NCI-H1417 (cell line): ENCODE measurements at places on chromosomes 5 and 9.

DNA sequence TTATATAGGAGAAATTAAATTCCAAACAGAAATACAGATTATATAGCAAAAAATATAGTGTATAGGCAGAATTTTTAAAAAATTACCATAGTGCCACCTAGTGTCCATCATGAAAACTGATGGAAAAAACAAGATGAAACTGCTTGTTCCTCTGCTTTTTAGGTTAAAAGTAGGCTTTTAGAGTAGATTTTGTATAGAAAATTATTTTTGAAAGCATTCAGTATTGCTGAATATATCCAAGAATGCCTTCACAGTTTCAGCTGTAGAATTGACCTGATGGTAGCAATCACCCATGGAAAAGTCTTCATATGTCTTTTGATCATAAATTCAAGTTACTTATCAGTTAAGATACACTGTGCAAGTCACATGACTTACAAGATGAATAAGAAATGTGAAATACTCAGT, 19.7 kb downstream of the RIOK2 start:
- DNase-seq: peak; percentile 5

DNA sequence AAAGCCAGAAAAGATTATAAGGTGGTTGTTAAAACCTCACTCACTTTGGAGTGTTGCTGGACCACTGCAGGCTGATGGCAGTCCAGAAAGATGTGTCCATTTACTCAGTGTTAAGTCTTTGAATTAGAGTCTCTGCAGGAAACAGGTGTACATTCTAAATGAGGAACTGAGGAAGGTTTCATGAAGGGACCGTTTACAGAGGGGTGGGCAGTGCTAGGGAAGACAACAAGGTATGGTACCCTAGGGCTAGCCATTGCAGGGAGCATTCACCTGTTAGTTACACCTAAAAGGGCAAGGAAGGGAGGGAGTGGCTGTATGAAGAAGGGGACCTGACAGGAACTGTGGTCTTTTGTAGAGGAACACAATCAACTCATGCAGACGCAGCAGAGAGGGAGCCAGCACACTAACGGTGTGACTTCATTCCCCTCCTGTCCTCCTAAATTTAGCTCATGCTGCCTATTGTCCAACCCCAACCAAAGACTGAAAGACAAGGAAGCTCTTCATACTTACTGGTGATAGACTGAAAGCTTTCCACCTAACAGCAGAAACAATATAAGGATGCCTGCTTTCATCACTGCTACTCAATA, 32.2 kb upstream of the PAX5 start:
- no peak for DNase-seq

DNA sequence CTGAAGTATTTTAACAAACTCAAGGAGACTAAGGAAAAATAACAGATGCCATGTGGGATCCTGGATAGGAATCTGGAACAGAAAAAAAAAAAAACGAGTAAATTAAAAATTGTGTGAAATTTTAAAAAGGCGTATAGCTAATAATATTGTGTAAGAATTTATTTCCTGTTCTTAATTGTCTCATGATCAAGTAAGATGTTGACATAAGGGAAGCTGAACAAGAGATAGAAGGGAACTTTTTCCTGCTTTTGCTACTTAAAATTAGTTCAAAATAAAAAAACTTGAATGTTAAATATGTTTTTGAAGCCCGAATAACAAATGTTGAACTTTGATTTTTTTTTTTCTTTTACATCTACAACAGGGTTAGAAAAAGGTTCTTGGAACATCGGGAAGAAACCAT, 10.5 kb downstream of the SNAPC3 start:
- no peak for DNase-seq

DNA sequence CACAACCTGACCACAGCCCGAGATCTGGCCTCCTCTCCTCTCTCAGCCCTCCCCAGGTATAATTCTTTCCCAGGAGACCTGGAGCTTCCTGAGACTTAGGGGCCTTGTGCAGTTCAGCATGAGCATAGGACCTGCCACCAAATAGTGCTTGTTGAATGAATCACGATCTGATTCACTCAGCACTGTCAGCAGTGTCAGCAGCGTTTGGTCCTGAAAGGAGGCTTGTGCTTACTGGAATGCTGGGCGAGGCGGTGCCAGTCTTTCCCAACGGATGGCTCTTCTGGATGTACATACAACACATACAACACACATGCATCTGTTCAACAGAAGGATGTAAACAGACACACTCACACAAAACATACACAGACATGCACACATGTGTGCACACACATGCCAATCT, 173.3 kb downstream of the COL23A1 start:
- no peak for DNase-seq

- no peak for DNase-seq
Measured at GRCh38 chr5:178505639-178506407, 84.4 kb downstream of the COL23A1 start.

DNA sequence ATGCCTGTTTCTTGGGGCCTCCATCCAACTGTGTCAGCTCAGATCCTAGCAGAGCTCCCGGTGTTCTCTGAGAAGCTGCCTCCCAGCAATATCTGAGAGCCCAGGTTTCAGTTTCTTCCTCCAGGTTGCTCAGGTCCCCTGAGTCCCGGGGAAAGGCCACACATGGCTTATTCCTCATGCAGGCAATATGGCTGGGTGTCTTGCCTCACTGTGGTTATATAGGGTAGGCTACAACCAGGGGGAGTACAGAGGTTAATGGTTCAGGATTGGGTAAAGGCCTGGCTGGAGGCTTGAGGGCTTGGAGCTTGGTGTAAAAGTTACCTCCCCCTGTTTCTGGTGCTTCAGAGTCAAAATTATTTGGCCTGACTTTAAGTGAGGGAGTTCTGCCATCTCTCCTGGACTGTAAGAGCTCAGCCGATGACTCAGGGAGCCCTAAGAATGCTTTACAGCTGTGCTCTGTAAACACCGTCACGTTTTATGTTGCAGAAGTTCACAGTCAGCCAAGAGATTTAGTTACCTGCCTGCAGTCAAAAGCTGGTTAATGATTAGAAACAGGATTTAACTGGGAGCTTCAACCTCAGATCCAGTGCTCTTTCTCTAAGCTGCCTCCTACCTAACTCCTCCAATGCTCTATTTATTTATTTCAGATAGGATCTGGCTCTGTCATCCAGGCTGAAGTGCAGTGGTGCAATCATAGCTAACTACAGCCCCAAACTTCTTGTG, 24.3 kb upstream of the UBAP2 start:
- no peak for DNase-seq

DNA sequence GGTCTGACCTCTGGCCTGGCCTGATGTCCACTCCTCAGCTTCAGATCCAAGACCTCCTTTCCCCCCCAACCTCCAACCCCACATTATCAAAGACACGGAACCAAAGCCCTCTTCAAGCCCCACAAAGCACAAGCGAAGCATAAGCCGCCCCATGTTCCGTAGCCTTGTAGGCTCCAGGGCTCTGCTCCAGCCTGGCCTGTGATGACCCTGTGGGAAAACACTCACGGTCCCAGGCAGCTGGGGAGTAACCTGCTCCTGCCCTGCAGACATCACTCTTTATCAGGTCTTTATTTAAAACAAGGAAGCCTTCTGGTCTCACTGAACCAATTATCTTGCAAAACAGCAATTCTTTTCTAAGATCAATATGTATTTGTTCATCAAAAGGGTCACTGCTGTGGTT, 15.4 kb upstream of the WNK2 start:
- DNase-seq: no peak

GRCh38 chr9:117555964-117556629, 141.2 kb upstream of the ASTN2 start:
- DNase-seq: no peak

GRCh38 chr5:82847562-82847961, 229.6 kb downstream of the TMEM167A start:
- DNase-seq: no peak

DNA sequence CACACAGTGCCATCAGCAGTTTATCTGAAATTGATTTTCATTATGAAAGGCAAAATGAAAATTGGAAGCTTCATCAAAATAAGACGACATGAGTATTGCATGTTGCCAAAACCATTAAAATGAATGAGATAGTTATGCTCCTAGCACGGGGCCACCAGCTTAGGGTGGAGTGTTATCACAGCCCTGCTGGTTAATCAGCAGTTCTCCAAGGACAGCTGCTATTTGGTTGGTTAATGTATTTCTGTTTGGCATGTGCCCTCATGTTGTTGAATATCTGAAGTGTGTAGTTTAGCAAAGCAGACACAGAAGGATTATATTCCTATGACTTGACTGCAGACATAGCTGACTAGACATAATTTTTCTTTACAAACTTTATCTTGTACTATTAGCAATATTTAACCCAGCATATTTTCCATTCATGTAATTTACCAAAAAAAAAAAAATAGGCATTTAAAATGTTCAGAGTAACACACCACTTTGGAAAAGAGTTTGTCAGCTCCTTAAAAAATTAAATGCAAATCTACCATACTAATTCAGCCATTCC, 98.6 kb upstream of the PIK3R1 start:
- DNase-seq: no peak
